CD14-positive monocyte (primary cell): ENCODE measurements at places on chromosomes 13 and 19.
A peak's percentile ranks its signal among the peaks of the same experiment; 100 is the strongest.

- DNase-seq: peak; percentile 27
These were observed 293.6 kb downstream of the DNAJC15 start for GRCh38 chr13:43316946-43317353.

- no peak for DNase-seq
These were observed 16.0 kb downstream of the LSM4 start for GRCh38 chr19:18306888-18307260.

- DNase-seq: no peak
These were observed 19.4 kb downstream of the NKPD1 start for GRCh38 chr19:45141203-45141900.

GRCh38 chr19:49059053-49059452 lies 1.5 kb upstream of the CGB7 start:
- DNase-seq: no peak

- no peak for DNase-seq
These were observed at the start of gene COX7A1 for GRCh38 chr19:36152352-36153091. Gene COX7A1, minus strand, starts transcription at chr19:36152447. Its CDS starts 40 bp downstream, at chr19:36152407.

DNA sequence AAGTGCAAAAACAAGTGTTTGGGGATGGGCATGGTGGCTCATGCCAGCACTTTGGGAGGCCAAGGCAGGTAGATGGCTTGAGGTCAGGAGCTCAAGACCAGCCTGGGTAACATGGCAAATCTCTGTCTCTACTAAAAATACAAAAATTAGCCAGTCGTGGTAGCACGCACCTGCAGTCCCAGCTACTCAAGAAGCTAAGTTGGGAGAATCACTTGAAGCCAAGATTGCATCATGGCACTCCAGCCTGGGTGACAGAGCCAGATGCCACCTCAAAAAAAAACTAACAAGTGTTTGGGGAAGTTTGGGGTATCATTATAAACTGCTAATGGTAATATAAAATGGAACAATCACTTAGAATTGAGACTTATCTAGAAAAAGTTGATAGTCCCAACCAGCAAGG lies 24.6 kb downstream of the XPO4 start:
- no peak for DNase-seq
